ENCODE measurements at places on chromosomes 11 and 22.

DNA sequence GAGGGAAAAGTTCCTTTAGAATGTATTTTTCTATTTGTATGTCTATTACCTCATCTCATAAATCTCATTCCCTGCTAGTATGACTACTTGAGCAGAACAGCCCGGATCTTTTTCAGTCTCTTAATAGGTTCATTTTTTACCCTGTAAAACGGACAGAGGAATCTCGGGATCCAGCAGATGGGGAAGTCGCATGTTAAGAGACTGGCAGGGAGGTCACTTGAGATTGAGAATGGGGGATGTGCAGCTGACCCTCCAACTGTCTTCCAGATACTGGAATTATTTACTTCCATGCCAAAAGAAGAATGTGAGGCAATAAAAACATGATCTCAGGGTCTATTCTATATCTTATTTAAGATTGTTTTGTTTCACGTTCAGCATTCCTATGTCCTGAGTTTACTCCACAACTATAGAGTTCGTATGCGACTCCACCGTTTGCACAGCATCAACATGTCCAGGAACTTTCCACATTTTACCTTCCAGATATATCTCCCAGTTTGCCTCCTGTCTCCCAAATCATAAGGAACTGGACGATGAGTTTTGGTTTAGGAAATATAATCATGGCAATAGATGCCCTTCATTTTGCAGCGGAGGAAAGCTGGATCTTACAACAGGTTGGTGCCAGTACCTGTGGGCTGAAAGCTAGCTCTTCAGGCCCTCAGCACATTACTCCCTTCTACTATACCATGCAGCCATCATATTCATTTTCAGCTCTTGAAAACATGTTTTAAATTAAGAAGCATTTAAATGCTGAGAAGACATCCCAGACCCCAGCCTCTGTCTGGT lies 181.5 kb downstream of the MAML2 start:
- no peak for DNase-seq

- DNase-seq: no peak
Measured at GRCh38 chr11:2735053-2735589, 35.3 kb upstream of the KCNQ1OT1 start.

DNA sequence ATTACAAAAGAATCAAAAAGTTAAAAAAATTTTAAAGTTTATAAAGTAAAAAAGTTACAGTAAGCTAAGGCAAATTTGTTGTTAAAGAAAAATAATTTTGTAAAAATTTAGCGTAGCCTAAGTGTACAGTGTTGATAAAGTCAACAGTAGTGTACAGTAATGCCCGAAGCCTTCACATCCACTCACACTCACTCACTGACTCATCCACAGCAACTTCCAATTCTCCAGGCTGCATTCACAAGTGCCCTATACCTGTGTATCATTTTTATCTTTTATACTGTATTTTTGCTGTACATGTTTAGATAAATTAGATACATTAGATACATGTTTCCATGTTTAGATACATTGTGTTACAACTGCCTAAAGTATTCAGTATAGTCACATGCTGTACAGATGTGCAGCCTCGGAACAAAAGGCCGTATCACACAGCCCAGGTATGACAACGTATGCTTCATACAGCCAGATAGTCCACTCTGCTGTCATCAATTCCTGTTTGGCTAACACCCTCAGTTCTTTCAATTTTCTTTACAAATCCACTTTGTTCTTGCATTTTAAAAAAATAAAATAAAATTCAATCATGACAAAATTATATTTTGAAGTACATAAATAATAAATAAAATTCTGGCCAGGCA lies 80.7 kb downstream of the RBFOX2 start:
- DNase-seq: no peak

- no peak for DNase-seq
Measured at GRCh38 chr11:42257534-42257933, 798.1 kb upstream of the LRRC4C start.

- DNase-seq: no peak
Measured at GRCh38 chr11:15145615-15146014, 30.9 kb downstream of the INSC start.

GRCh38 chr11:95121698-95122097 lies 32.1 kb downstream of the ENDOD1 start:
- no peak for DNase-seq

DNA sequence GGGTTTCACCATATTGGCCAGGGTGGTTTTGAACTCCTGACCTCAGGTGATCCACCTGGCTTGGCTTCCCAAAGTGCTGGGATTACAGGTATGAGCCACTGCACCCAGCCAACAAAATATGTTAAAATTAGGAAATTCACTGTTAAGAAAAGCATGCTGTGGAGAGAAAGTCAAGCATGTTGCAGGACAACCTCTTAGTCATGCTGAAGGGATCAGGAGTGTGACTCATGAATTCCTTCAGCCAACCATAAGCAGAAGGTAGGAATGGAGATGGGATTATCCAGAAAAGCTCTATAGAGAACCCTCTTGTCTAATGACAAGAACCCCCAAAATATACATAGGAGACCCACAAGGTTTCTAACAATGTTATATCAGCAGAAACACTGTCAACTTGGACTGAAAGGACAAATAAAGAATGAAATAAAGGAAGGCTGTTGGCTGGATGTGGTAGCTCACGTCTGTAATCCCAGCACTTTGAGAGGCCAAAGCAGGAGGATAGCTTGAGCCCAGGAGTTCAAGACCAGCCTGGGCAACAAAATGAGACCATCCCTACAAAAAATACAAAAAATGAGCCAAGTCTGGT lies 16.0 kb downstream of the MRTFA start:
- no peak for DNase-seq

- DNase-seq: no peak
Measured at GRCh38 chr11:3036419-3036818, 20.8 kb downstream of the CARS1 start.

DNA sequence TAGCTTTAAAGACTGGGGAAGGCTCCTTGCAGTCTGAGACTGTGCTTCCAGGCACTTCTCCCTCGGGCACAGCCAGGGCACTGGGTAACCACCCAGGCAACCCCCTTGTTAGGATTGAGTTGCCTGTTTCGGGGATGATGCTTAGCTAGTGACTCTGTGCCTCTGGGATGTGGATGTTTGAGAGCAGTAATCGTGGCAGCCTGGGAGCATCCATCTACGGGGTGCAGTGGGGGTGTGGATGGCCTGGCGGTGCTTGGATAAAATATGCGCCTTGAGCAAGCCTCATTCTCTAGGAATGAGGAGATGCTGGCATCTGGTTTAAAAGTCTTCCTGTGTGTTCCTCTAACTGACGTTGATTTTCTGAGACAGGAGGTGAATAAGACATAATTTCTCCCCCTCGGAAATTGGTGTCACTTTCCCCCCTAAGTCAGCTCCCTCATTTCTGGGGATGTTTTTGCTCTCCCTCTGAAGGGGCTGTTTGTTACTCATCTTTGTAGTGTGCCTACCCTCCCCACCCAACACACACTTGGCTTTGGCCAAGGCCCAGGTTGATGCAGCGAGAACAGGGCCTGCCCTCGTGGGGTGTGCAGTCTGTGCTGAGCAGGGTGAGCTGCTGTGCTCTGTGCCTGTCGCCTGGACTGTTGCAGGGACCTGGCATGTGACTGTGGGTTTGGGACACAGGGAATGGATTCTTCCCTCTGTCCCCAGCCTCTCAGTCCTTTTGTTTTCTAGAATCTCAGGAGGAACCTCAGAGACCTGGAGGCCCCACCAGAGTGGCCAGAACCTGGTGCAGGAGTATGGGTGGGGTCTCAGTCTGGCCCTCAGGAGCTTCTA lies 2.0 kb downstream of the GNAZ start:
- DNase-seq: no peak

DNA sequence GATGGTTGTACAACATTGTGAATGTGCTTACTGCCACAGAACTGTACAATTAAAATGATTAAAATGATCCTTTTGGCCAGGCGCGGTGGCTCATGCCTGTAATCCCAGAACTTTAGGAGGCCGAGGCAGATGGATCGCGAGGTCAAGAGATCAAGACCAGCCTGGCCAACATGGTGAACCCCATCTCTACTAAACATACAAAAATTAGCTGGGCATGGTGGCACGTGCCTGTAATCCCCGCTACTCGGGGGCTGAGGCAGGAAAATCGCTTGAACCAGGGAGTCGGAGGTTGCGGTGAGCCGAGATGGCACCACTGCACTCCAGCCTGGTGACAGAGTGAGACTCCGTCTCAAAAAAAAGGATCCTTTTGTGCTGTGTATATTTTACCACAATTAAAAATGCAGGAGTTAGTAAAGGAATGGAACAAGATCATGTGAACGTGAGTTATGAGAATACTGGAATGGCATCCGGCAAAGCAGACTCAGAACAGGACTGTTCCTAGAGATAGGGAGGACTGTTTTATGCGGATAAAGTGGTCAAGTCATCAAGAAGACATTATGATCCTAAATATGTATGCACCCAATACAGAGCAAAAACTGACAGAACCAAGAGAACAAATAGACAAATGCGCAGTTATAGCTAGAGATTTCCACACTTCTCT lies 58.0 kb upstream of the CLDN5 start:
- DNase-seq: no peak

DNA sequence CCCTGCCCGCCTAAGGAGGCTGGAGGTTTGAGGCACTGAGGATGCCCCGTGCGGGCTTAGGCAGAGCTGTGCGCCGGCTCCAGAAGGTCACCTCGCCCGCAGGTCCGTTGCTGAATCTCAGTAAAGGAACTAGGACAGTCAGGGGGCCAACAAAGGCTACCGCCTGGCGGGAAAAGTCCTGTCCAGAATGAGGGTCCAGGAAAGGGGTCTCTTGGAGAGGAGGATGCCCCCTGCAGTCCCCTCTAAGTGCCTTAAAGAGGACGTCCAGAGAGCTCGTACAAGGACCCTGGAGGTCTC lies 548 bp downstream of the PVALB start:
- no peak for DNase-seq

DNA sequence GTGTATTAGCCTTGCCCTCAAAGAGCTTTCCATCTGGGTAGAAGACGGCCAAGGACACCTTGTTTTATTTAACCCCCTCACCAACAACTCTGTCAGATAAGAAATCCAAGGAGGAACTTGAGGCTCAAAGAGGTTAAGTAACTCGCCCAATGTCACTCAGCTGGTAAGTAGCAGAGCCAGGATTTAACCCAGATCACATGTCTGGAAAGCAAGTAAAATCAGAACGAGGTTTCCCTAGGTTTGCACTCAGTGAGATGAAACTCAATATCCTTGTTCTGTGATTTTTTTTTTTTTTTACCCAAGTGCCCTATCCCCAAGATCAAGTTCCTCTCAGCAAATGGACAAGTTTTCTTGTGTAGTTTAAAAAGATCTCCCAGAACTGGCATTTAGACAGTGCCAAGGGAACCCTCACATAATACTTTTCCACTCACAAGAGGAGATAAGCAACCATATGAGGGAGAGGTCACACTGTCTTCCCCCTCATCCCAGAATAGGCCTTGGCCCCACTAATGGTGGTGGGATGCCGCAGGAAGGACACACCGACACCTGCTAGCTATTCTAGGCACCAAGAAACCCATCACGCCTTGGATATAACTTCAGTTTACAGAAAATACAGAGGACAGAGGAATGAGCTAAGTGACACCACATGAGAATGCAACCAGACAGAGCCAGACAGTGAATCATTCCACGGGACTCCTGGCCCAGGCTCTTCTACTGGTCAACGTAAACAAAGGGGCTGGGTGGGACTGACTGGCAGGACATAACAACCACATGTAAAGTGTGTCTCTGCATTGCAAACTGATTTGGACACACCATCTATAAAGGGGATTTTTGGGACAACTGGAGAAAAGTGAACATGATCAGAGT lies 8.6 kb upstream of the ARAP1 start:
- DNase-seq: no peak

DNA sequence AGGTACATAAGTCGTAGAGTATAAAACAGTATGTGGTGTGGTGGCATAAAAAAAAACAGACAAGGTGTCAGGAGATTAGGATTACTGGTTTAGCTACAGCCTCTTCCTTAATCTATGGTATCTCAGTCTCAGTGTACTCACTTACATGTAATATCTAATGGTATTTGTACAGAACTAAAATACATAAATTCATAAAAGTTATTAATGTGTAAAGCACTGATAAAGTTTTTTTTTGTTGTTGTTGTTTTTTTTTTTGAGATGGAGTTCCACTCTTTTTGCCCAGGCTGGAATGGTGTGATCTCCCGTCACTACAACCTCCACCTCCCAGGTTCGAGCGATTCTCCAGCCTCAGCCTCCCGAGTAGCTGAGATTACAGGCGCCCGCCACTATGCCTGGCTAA lies 2.9 kb downstream of the PTS start:
- no peak for DNase-seq

DNA sequence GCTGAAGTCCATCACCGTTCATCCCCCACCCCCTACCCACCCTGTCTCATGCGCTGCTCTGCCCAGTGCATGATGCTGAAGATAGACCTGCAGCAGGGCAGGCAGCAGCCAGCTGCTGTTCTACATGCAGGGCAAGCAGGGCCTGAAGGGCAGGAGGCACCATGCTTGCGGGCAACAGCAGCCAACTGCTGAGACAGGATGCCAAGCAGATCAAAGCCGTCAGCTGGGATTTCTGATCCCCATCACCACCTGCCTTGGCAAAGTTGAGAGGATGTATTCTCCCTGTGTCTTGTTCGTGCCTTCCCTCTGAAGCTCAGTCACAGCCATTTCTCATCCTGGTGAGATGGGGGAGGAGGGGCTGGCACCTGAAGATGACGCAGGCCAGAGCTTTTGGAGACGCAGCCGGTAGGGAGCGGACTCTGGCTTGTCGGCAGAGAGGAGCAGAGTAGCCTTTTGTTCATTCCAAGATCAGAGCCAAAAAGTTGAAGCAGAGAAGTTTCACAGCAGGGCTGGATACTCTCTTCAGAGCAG lies 227.0 kb downstream of the GRIK4 start:
- DNase-seq: no peak

DNA sequence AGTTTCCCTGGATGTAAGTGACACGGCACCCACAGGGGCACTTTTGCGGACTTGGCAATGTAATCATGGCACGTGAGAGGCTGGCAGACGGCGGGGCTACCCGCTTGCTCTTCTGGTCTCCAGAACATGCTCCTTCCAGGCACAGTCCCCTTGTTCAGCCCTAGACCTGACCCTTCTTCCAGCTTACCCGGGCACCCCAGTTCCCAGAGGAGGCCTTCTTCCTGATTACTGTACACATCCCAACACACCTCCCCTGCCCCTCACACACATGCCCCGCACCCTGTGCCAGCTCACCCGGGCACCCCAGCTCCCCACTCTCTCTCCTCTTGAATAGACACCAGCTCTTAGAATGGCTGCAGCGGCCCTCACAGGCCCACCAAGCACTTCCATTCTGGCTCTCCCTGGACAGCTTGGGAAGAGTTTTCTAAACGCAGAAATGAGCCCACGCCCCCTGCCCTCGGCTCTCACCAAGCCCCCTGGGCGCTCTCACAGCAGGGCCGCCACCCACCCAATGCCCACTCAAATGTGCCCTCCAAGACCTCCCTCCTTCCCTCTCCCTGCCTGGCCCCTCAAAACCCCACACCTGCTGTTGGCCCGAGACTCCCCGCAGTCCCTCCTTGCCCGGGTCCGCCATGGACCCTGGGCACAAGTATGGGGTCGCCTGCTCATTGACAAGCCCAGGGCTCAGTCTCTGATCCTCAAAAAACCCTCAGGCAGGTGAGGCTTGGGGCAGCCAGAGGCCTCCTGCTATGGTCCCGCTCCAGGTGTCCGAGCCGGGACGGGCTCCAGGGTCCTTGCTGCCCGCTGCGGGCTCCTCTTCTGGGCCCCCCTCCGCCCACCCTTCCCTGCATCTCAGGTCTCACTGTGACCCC lies 88.5 kb downstream of the WNT7B start:
- DNase-seq: no peak

- no peak for DNase-seq
Measured at GRCh38 chr11:57057561-57057960, 68.8 kb downstream of the OR5AK2 start.

GRCh38 chr11:125416981-125417935 lies 78.8 kb downstream of the FEZ1 start:
- DNase-seq: no peak

All from T-cell (primary cell).